ENCODE measurements at places on chromosomes 11 and 22.

- no peak for DNase-seq
Observed at GRCh38 chr11:47359586-47359985, 7.1 kb upstream of the MYBPC3 start.

DNA sequence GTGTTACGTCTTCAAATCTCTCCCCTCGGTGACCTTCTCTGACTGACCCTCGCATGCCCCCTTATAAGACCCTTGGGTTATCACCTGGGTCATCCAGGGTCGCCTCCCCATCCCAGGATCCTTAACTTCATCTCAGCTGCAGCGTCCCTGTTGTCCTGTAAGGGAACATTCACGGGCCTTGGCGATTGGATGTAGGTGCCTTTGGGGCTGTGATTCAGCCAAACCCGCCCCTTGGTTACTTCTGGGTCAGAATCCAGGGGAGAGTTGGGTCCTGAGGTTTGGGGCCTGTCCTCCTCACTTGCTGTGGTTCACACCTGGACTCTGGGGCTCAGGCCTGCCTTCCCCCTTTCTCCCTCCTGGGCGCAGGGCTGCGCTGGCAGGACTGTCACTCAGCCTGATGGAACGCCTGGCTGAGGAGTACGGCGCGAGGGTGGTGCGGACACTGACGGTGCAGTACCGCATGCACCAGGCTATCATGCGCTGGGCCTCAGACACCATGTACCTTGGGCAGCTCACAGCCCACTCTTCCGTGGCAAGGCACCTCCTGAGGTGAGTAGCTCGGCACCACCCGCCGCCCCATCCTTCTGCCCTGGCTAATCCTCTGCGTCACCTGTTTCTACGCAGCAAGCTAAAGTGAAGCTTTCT is 29.4 kb downstream of the IGHMBP2 start:
- no peak for DNase-seq

- DNase-seq: no peak
Observed at GRCh38 chr11:64661146-64661545, 61.9 kb downstream of the NRXN2 start.

DNA sequence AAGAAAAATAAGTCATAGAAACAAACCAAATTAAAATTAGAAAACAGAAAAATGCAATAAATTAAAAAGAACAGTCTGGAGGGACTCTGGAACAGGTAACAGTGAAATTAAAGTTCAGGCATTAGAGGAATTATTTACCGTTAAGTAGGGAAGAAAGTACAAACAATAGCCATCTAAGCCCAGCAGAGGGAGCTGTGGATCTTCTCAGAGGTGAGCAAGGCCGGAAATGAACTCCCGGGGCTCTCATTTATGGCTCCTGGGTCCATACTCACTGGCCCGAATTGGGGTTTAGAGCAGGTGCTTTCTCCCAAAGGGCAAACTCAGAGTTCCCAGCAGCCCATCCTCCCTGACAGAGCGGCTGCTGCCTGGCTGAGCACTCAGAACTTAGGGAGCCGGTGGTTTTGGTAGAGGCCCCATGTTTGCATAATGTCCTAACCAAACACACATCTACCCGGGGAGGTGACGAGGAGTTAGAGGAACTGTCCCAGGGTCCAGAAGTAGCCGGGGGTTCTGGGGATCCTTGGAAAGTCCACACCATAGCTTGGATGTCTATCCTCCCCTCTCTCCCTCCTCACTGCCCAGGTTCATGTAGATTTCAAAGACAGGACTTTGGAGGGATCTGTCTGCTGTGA is 87.8 kb upstream of the VPREB1 start:
- peak; percentile 45 for DNase-seq

DNA sequence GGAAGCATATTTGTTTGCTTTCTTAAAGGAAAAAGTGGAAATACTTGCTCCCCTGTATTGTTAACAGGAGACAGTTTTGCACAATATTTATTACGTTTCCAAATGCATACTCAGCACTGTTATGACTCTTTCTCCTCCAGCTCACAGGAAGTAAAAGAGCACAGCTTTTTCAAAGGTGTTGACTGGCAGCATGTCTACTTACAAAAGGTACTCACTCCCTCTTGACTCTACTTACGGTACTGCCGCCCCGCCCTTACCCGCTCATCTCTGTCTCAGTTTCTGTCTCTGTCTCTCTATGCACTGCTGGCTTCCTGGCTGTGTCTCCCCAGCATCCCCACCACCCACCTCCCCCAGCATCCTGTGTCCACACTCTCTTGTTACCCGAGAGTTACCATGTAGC is 32.2 kb upstream of the MYO18B start:
- no peak for DNase-seq

DNA sequence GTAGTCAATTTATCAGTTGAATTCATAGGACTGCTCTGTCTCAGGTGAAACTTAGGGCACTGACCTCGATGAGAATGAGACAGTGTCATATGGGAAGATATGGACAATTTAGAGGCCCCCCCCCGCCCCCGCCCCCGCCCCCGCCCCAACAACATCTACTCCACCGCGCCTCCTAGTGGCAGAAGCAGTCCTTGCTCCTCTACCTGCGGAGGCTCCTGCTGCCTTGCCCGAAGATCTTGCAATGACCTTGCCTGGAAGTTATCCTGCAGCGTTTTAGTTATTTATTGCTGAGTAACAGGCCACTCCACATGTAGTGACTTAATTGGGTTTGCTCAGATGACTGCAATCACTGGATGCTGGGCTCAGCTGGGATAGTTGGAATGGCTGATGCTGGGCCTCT is 15.2 kb downstream of the SERPINH1 start:
- DNase-seq: peak; percentile 54

- no peak for DNase-seq
Observed at GRCh38 chr11:134252346-134253187, 585 bp downstream of the THYN1 start.

DNA sequence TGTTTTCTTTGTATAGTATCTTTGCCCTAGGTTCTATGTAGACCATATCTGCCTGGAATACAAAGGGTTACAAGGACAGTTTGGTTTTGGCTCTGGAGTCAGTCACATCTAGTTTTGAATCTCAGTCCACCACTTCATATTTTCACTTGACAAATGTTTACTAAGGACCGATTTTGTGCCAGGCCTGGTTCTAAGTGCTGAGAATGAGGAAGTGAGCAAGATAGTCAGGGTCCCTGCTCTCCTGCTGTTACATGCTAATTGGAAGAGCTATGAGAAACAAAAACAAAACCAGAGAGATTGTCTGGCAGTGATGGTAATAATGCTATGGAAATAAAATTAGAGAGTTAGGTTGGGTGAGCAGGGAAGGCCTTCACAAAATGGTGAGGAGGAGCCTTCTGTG is 66.1 kb upstream of the ARHGAP20 start:
- DNase-seq: no peak

DNA sequence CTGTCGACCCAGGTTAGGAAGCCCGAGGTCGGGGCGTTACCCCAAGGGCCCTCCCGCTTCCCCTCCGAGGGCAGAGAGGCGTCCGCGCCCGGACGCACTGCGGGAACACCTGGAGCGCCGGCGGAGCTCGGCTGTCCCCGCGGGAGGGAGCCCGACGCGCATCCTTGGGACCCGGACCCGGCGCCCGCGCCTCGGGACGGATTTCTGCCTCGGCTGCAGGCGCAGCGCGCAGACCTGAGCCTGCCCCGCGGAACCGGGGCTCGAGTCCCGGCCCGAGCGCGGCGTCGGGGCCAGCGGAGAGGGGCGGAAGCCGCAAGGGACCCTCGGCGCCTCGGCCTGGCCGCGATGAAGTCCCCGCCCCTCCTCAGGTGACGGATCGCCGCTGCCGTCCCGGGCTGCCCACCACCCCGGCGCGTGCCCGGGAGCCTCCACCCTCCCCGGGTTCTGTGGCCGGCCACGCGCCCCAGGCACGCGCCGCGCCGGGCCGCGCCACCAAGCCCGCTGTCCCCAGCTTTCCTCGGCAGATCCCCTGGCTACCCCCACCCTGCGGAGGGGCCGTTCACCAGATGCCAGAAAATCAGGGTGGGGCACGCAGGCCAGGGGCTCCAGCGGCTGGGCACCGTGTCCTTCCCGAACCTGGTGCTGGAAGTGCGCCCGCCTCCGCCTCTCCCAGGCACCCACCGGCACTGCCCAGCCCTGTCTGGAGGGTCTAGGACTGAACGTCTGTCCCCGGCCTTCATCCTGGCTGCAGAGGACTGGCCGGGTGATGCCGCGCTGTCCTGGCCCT is 410 bp downstream of the GLB1L3 start:
- no peak for DNase-seq

DNA sequence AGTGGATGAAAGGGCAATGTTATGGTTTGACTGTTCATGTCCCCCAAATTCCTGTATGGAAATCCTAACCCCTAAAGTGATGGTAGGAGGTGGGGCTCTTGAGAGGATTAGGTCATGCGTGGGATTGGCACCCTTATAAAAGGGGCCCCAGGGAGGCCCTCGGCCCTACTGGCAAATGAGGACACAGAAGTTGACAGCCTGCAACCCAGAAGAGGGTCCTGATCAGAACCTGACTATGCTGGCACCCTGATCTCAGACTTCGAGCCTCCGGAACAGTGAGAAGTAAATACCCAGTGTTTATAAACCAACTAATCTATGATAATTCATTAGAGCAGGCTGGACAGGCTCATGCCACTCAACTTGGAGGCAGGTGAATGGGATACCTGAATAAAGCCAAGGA is 8.7 kb downstream of the IFITM10 start:
- DNase-seq: no peak

GRCh38 chr11:35725885-35726284 is 63.3 kb downstream of the TRIM44 start:
- peak; percentile 26 for DNase-seq

- peak; percentile 24 for DNase-seq
Observed at GRCh38 chr22:36252754-36253522, at the start of gene APOL1. TSS of gene APOL1 (plus strand) at chr22:36253133. CDS start at chr22:36254956, 1,823 bp downstream.

- no peak for DNase-seq
Observed at GRCh38 chr11:47376525-47377371, 1.6 kb downstream of the SPI1 start.

GRCh38 chr11:78080818-78081495 is 1.3 kb upstream of the NDUFC2 start:
- DNase-seq: no peak

GRCh38 chr11:80596291-80596810 is 1155.5 kb upstream of the TENM4 start:
- DNase-seq: no peak

- no peak for DNase-seq
Observed at GRCh38 chr11:76676636-76677457, 6.3 kb upstream of the LRRC32 start.

DNA sequence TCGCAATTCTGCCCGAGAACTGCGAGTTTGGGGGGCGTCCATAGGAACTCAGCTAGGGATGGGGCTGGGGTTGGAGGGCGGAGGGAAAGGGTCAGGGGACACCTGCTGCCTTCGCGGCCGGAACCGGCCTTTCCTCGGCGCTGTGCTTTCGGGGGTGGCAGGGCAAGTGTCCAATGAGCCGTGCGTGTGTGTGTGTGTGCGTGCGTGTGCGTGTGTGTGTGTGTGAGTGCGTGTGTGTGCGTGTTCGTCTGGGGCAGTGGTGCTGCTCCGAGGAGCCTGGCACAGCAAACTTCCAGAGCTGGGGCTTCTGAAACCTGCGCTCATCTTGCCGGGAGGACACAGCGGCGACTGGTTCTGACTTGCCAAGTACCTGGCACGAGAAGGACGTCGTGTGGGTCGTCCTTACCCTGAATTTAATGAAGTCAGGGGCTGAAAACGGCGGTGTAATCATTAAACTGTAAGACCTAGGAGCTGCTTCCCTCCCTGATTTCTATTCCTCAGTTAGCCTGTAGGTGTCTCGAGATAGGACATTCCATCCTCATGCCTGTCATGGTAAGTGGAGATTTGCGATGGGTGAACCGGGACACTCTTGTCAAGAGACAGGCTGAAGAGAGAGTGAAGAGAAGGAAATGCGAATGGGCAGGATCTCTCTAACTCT is 27.0 kb upstream of the AMOTL1 start:
- DNase-seq: peak; percentile 49

GRCh38 chr11:110773442-110773841 is 61.2 kb upstream of the ARHGAP20 start:
- no peak for DNase-seq

DNA sequence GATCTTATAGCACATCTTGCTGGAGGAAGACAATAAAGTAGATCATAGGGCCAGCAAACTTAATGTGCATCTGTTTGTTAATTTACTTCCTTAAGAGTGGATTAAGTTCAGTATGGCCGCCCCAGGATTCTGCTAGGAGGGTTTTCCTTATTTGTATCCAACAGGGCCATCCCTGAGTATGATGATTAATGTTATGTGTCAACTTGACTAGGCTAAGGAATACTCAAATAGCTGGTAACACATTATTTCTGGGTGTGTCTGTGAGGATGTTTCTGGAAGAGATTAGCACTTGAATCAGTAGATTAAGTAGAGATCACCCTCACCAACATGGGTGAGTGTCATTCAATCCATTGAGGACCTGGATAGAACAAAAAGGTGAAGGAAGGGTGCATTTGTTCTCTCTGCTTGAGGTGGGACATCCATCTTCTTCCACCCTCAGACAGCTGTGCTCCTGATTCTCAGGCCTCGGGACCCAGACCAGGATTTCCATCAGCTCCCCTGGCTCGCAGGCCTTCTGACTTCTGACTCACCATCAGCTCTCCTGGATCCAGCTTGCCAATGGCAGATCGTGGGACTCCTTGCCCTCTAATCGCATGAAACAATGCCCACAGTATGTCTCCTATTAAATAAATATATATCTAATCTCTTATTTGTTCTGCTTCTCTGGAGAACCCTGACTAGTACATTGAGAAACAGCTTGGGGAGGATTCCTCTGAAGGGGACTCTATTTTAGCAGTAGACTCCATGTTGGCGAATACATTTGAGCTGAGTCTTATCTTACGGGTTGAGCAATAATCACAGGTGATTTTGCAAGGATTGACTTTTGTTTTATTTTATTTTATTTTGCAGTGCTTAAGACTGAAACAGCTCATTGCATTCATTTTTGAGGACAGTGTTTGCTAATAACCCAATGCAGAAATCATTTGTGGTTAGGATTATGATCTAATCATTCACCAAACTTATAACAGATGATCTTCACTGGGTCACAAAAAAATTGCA is 9.0 kb upstream of the ZBTB44 start:
- no peak for DNase-seq

GRCh38 chr11:76598426-76598839 is 72.1 kb downstream of the LRRC32 start:
- DNase-seq: no peak

DNA sequence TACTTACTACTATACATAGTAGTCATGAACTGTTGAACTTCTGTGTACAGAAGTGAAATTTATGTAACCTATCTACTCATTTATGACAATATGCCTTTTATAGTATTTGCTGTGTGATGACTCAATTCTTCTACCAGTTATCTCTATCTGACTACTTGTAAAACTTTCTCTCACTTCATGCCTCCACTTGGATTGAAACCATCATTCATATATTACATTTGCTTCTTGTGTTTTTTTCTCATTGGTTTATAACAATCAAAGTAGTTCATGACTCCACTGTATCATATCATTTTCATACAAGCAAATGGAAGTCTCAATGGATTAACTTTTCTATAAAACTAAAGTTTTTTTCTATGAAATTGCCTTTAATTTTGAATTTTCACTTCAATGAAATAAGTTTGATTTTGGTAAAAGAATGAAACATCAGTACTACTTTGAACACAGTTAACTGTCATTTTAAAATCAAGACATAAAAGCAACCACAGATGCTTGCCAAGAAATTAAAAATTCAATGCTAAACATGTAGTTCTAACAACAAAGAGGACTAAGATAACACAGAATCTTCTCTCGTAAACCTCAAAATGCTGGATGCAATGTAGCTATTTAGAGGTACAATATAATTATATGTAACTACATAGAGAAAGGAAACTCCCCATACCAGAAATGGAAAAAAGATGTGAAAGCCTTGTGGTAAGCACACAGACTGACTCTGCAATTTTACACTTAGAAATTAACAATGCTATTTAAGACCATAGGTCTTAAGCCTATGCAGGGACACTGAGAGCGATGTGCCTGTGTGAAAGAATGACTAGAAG is 27.6 kb upstream of the EXPH5 start:
- DNase-seq: no peak

Data from H54 (cell line).